Smooth muscle cell of trachea (primary cell): ENCODE measurements at places on chromosomes 7 and 10. TPM values are rescaled to one million over a fixed set of nuclear protein-coding genes. Genes with fewer than 3 reads are reported as not detected.

TRPV5 gene
- total RNA-seq, result not detected in 2 replicates

RBP3 gene
- not detected in 2 replicates for total RNA-seq

NACAD gene
- 5.0 and 5.1 TPM in 2 replicates for total RNA-seq

TMEM270 gene
- 0.17 TPM in 1 of 2 replicates, not detected in the other for total RNA-seq

HYAL4 gene
- total RNA-seq, result 0.17 and 0.44 TPM in 2 replicates

PSD gene
- 0.73 and 20.2 TPM in 2 replicates for total RNA-seq

LHFPL3 gene
- not detected in 2 replicates for total RNA-seq

SLC26A3 gene
- not detected in 2 replicates for total RNA-seq

TLX1 gene
- not detected in 2 replicates for total RNA-seq

DOCK1 gene
- 86.0 and 108 TPM in 2 replicates for total RNA-seq

GPR85 gene
- 1.5 and 1.9 TPM in 2 replicates for total RNA-seq

GRM8 gene
- not detected in 2 replicates for total RNA-seq

CALHM1 gene
- not detected in 2 replicates for total RNA-seq

UMAD1 gene
- 10.8 and 14.1 TPM in 2 replicates for total RNA-seq

MYH16 gene
- total RNA-seq, result not detected in 2 replicates

GJD4 gene
- total RNA-seq, result not detected in 2 replicates

NEURL1 gene
- total RNA-seq, result under 0.01 and 0.17 TPM in 2 replicates

SPDYE8 gene
- 0.17 TPM in 1 of 2 replicates, not detected in the other for total RNA-seq

ATOH7 gene
- total RNA-seq, result 0.17 TPM in 1 of 2 replicates, not detected in the other

FFAR4 gene
- not detected in 2 replicates for total RNA-seq

SPACDR gene
- total RNA-seq, result 0.73 and 2.6 TPM in 2 replicates

CRTAC1 gene
- total RNA-seq, result not detected in 2 replicates

PEX1 gene
- total RNA-seq, result 16.5 and 21.8 TPM in 2 replicates

PNLIPRP1 gene
- not detected in 2 replicates for total RNA-seq

MLXIPL gene
- total RNA-seq, result 0.66 TPM in 1 of 2 replicates, not detected in the other

TMEM140 gene
- 14.1 and 30.1 TPM in 2 replicates for total RNA-seq

ELMO1 gene
- 0.66 and 0.73 TPM in 2 replicates for total RNA-seq

LRRD1 gene
- total RNA-seq, result 0.15 TPM in 1 of 2 replicates, not detected in the other

FXYD4 gene
- total RNA-seq, result not detected in 2 replicates

LBX1 gene
- not detected in 2 replicates for total RNA-seq

NUDT13 gene
- total RNA-seq, result 1.2 and 2.5 TPM in 2 replicates

MUC3A gene
- total RNA-seq, result not detected in 2 replicates

CLCN1 gene
- total RNA-seq, result not detected in 2 replicates

VAX1 gene
- total RNA-seq, result not detected in 2 replicates

NODAL gene
- not detected in 2 replicates for total RNA-seq

CCL24 gene
- total RNA-seq, result not detected in 2 replicates

TRIM8 gene
- total RNA-seq, result 85.8 and 101 TPM in 2 replicates
